ENCODE measurements at places on chromosomes 11 and 22.

DNA sequence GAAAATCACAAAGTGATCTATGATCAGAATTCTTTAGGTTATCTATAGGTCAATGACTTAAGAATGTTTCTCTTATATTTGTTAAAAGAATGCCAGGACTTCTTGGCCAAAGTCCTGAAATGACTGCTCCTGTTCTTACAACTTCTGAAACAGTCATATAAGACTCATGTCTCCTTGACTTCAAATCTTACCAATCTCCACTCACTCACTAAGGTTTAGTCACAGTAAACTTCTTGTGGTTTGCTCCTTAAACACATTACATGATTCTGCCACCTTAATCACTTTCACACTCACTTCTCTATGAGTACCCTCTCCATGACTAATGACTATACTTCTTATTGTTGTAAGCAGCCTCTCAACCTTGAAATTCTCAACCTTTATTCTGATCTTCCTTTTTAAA is 648.7 kb upstream of the CCDC179 start:
- no peak for DNase-seq

GRCh38 chr22:30553971-30554370 is 7.4 kb upstream of the SEC14L6 start:
- DNase-seq = no peak

DNA sequence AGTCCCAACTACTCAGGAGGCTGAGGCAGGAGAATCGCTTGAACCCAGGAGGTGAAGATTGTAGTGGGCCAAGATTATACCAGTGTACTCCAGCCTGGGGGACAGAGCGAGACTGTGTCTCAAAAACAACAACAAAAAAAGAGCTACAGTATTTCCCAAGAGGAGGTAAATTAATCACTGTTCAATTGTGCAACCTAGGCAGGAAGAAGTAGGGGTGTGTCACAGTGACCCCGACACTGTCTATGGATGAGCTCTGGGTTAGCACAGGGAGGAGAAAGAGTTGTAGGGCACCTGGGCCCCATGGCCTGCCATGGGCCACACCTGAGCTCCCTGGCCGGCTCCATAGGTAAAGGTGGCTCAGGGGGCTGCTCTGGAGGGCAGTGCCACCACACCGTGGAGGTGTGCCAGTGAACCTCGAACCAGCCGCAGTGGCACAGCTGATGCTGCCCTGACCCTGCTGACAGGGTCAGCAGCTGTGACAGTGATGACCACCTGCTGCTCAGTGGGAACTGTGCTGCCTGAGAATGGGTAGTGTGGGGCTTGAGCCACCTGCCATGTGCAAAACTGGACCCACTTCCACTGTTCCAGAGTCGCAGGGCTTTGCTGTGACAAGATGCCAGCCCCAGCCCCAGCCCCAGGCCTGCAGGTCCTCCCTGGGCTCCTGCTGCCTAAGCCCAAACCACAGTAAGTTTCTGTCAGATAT is 84.0 kb upstream of the PITPNB start:
- DNase-seq = no peak

- DNase-seq = no peak
Observed at GRCh38 chr11:26276798-26277424, 55.0 kb upstream of the ANO3 start.

GRCh38 chr11:83255366-83255765 is 30.8 kb downstream of the CCDC90B start:
- no peak for DNase-seq

- no peak for DNase-seq
Observed at GRCh38 chr11:75836417-75836816, 21.4 kb downstream of the UVRAG start.

DNA sequence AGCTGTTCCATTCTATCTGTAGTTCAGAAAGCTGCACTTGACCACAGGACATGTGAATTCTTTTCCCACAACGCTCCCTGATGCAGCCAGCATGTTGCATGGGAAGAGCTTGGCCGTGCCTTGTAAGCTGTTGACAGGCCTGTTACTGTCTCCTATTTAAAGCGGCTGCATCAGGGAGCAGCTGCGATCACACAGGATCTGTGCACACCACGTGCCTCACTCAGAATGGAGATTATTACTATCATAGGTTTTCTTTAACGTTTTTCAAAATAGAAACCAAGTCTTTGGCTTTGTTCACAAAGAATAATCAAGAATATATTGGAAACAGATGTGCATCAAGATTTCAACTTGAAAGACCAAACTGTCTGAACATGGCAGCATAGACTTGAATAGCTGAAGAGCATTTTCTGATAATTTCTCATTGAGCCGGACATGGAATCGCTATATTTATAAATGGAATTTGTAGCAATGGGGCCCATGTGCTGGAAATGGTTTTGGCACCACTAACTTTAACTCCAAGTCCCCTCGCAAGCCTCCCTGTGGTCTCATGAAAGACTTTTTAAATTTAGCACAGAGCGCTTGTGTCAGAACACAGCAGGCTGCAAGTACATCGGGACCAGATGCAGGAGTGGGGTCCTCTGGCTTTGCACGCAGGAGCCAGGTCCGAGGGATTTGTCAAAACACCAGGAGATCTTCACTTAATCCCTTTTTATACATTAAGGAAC is 40.8 kb upstream of the MYO18B start:
- no peak for DNase-seq

DNA sequence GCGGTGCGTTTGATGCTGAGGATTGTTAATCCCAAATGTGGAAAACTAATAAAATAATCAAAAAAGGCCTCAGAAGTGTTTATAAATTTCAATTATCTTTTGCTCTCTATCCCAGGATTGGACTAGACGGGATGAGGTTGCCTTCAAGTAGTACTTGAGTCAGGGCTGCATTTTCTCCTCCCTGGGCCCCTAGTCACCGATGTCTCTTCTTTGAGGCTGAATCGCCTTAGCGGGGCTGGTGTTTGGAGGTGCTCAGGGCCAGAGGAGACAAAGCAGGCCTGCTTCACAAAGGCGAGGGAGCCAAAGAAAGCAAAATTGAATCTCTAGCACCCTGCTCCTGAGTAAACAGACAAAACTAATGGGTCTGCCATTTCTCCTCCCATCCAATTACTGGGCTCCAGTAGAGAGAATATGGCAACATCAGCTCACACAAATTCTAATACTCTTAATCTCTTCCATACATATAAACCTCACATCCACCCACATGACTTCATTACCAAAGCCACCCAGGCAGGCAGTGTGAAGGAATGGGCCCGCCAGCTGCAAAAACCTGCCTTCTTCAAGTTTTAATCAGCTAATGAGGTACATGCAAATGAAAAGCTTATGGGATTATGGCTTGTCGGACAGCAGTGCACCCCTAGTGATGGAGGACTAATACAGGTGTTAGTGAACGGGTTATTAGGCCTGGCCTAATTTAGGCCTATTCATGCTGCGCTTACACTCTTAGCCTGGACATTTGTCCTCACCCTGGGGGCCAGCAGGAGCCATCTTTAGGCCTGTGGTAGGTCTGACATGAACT is 52.7 kb upstream of the HTATIP2 start:
- no peak for DNase-seq

- no peak for DNase-seq
Observed at GRCh38 chr11:11481371-11481770, 128.3 kb upstream of the CSNK2A3 start.

- DNase-seq = no peak
Observed at GRCh38 chr11:58301576-58301975, 33.5 kb upstream of the OR10W1 start.

DNA sequence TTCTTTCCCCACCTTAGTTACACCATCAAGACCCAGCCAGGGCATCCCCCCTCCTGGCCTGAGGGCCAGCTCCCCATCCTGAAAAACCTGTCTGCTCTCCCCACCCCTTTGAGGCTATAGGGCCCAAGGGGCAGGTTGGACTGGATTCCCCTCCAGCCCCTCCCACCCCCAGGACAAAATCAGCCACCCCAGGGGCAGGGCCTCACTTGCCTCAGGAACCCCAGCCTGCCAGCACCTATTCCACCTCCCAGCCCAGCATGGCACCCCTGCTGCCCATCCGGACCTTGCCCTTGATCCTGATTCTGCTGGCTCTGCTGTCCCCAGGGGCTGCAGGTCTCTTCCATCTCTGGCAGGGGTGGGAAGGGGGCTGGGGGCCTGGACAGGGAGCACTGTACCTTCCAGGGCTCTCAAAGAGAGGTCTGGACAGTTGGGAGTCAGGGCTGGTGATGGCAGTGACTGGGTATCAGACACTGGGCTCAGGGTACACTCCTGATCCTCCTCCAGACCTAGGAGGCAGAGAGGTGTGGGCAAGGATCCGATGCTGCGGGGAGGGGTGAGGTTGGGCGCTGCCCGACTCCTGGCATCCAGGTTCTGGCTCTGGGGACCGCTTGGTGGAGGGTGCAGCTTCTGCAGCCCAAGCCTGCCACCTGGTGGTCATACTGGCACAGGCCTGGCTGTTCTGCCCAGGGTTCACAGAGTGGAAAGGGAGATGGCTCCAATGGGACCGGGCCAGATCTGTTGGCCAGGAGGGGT is at the start of gene UPK2:
Gene UPK2, plus strand, starts transcription at position 205 of the 753 bp plus-strand sequence. Its CDS starts 53 bp downstream, at position 258.
- DNase-seq = peak; percentile 89

DNA sequence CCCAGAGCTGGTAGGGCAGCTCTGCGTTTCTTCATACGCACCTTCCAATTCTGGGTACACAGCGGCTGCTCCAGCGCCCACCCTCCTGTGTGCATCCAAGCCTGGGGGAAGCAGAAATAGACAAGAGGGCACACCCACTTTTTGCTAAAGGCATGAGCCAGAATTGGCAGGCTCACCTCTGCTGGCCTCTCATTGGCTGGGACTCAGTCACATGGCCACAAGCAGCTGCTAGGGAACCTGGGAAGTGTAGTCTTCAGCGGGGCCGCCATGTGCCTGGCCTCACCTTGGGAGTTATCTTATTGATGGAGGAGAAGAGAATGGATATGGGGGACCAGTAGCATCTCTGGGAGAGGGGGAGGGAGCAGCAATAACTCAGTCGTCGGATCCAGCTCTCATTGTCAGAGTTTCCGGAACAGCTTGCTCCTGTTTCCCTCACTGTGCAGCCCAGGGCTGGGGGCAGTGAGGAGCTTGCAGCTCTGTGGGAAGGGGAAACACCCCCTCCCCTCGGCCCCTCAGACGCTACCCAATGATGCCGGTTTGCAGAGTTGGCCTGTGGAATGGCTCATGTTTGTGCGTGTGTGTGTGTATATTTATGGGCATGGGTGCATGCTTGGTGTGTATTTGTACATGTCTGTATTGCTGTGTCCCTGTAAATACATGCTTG is 11.8 kb upstream of the MIEF1 start:
- DNase-seq = peak; percentile 57

- DNase-seq = no peak
Observed at GRCh38 chr11:111001986-111002611, 243.4 kb upstream of the POU2AF2 start.

DNA sequence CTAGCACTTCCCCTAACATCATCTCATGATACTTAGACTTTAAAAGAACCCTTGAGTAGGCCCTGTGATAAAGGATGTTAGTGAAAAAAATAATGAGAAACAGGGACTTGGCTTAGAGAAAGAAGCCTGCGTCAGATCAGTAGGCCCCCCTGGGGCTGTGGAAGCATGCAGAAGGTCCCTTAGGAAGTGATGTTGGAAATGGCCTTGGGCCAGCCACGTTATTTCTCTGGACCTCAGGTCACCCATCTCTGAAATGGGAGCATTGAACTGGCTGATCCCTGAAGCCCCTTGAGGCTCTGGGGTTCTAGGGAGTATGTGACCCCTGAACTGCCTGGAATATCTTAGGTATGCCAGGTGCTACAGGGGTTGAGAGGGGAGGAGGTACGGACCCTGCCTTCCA is 40.2 kb downstream of the MCM5 start:
- DNase-seq = no peak

GRCh38 chr22:37218771-37219411 is 6.6 kb upstream of the SSTR3 start:
- peak; percentile 46 for DNase-seq

DNA sequence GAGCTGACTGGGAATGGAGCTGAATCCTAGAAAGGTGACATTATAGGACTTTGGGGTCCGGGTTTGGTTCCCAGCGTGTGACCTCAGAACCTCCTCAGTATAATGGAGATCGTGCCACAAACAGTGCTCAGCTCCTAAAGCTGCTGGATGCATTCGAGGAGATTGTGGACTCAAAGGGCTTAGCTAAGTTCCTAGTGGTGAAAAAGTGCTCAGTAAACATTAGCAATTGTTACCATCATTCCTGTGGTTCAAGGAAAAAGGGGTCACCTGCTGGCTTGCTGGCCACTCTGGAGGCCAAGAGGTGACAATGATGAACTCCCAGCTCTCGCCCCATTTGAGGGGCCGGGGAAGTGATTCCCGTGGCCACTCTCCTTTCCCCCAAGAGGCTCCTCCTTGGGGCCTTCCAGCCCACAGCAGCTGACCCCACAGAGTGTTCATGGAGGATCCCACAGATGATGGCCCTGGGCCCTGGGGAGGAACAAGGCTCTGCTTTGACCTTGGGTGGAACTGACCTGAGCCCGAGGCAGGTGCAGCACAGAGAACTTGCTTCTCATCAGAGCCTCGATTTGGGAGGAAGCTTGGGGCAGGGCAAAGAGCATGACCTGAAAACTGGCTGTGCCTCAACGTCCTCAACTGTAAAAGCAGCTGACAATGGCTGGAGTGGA is 40.1 kb downstream of the TRIM29 start:
- no peak for DNase-seq

DNA sequence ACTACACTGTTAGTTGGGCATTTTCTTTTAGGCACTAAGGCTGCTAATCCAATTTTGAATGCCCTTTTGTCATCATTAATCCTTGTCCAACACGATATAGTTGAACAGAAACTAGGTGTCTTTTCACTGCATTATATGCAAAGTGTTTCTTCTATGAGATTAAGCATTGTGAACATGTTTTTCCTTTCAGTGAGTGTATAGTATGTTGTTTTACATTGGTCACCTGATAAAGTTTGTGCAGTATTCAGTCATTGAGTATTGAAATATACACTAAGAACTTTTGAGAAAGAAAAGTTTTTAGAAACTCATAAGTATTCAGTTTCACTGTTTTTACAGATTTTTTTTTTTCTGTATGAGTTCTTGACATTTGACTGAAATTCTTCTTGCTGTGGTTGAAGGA is 59.0 kb downstream of the ZC3H12C start:
- DNase-seq = no peak
